Activated T-helper 17 cell treated with anti-CD3 and anti-CD28 coated beads, Interleukin-2, amount 50 U/mL, for 72 hours (primary cell): ENCODE measurements at places on chromosomes 6 and 20.

- peak; percentile 60 for ATAC-seq
Measured at GRCh38 chr6:39347906-39348585, 25.5 kb upstream of the KCNK16 start.

DNA sequence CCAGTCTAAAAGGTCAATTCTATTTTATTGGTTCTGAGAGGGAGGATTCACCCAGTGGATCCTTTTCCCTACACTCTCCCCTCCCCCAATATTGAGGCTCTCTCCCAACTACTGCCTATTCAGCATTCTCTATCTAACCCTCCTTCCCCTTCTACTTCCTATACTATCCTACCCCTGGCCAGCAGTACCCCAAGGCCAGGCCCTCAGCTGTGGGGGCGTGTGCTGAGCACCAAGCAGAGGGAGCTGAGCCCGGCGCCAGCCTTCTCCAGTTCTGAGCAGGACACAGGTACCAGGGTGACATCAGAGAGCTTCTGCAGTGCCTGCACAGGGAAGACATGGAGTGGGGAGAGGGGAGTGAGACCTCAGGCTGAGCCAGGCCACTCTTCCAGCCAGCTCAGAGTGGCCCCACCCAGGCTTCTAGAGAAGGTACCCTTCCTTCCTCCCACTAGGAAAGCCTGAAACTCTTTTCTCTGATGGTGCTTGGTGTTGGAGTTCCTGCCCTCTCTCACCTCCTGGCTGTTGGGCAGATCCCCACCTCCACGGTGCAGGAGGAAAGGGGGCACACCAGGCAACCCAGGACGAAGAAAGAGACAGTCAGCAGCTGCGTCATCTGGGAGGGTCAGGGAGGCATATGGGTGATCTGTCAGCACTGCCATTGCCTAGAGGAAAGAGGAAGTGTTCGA, 1.9 kb downstream of the DDAH2 start:
- no peak for ATAC-seq

DNA sequence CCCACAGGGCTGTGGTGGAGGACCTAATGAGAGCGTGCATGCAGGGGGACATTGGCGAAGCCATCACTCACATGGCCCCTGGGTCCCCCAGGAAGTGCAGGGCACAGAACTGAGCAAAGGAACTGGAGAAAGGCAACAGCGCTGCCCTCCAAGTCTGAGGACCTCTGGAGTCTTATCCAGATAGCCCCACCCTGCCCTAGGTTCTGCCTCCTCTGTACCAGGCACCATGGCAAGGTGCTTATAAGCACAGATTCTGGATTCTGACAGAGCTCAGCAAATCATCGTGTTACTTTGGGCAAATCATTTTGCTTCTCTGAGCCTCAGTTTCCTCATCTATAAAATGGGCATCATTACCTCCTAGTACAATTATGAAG, 44.5 kb downstream of the SLC13A3 start:
- ATAC-seq = no peak

GRCh38 chr6:18101873-18102272, 20.6 kb downstream of the NHLRC1 start:
- ATAC-seq = no peak

DNA sequence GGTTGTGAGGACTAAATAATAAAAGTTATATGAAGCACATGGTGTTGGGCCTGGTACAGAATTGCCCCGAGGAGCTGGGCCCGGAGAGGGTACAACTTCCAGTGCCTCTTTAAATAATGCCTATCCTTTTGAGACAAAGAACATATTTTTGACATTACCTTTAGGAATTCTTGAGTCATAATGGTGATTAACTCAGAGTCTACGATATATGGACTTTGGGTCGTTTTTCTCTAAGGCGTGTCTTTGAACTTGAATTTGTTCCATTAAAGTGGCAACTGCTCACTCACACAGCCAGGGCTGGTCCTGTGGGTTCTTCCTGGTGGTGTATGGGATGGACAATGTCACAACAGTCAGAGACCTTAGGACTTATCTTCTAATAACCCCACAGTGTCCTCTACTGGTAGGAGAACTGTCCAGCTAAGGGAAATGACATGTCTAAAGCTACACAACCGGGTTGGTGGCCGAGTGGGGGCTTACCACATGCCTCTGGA, 106.5 kb downstream of the CDC5L start:
- no peak for ATAC-seq

DNA sequence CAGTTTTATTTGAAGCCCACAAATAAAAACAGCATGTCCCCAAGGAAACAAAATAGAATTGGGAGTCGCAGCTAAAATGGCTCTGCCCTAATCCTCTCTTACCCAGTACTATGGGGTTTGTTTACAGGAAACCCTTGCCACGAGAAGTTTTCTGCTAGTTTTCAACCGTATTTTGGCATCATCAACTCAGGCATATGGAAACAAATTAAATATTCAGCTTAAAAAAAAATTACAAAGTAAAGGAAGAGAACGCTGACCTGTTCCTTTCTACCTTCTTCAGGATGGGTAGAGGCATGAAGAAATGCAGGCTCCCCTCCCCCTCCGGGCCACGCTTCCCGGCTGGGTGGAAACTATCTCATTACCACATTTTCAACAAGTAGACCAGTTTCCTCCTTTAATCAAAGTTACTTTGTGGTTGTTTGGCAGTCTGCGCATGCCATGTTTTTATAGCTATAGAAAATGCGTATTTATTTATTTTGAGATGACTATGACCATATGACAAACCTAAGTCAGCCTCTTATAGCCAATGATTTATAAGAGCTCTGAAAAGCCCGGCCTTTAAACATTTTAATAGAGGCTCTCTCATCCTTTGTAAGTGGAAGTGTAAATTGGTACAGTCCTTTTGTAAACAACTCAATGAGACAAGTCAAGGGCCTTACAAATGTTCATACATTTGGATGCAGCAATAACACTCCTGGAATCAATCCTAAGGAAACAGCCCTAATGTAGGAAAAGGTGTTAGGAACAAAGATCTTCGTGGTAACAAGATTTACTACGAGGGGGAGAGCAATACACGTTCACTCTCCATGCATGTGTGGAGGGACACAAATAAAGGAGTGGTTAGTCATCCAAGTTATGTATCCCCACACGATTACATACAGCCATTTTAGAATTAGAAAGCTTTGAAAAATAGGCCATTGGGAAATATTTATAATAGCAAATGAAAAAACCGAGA, 16.1 kb upstream of the ZNF217 start:
- ATAC-seq = peak; percentile 85
